Left colon (tissue), 2 donors: ENCODE measurements at places on chromosomes 6 and 20.

- DNase-seq: no peak
Observed at GRCh38 chr6:107991061-107991460, 33.1 kb upstream of the SEC63 start.

GRCh38 chr6:2940010-2940850 lies 31.1 kb downstream of the SERPINB6 start:
- no peak for DNase-seq

- no peak for DNase-seq
Observed at GRCh38 chr20:43971267-43971666, 56.6 kb downstream of the TOX2 start.

DNA sequence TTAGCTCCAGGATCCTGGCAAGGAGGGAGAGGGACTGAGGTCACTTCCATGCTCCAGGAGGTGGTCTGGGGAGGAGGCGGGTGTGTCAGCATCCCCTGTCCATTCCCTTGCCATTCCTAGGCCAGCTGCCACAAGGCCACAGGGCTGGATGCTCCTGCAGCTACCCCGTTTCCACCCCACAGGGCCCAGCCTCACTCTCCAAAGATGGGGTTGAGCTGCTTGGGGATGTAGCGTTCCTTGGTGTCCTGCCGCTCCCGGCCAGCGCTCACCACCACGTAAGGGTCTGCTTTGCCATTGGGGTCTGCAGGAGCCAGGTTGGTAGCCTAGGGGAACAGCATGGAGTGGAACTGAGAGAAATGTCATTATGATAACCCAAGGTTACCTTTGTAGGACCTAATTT lies 23.0 kb downstream of the ERGIC3 start:
- no peak for DNase-seq

DNA sequence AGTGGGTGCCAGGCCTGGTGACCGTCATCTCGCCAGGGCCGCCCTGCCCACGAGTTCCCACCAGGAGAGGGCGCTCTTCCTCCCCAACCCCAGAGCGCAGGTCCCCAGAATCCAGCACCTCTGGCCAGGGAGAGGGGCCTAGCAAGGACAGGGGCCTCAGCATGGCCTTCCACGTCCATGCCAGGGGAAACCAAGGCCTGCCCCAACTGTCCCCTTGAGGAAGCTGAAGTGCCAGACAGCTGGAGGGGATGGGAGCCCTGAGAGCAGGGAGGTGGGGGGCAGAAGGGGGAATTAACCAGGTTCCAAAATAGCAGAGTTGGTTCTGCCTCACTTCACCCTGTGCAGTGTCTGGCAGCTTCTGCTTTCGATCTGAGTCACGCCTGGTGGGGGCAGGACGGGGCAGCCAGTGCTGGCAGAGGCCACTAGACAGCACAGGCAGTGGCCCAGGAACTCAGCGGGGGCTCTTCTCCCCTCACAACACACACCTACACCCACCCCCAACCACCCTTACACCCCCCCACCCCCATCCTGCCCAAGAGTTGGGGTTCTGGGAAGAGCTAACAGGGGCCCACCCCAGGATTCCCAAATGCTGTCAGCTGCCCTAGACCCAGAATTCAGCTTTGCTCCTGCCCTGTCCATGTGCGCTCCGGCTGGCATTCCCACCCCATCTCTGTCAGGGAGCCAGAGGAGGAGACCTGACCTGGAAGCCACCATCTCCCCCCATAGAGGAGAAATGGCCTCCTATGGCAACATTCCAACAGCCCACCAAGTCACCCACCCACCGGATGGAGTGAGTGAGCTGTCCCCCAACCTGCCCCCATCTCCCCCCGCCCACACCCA lies 29.2 kb downstream of the TFEB start:
- DNase-seq: peak; percentile 82

DNA sequence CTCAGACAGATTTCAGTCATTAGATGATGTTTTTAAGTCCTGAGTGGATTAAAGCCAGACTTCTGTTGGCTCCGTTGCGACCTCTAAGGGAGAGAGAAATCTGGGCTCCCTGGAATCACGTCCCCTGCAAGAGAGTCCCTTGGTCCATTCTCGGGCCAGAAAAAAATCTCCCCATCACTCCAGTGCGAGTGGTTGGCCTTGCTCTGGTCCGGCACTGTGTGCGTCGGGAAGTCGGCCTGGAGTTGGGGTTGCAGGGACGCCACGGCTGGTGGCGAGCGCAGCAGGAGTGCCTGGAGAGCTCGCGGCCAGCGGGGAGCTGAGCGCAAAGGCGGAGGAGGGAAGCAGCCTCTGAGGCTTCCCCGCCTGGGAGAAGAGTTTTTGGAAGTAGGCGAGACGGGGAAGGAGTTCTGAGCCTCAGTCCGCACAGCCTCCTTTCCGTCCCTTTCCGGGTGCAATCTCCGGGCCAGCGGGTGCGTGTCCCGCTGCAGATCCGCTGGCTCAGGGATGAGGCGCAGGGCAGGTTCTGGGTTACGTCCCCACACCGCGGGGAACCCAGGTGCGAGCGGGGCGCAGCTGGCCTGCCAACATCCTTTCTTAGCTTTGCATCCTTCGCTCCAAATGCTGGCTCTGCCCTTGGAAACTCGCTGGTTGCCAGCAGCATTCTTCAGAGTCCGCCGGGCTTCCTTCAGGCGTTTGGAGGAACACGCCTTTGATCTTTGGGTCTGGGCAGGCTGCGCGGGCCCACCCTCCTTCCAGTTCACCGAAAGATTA lies 6.8 kb downstream of the TCF21 start:
- no peak for DNase-seq

- no peak for DNase-seq
Observed at GRCh38 chr20:56855708-56856107, 226.6 kb downstream of the TFAP2C start.

GRCh38 chr6:159443417-159443920 lies 249.6 kb downstream of the SOD2 start:
- no peak for DNase-seq

DNA sequence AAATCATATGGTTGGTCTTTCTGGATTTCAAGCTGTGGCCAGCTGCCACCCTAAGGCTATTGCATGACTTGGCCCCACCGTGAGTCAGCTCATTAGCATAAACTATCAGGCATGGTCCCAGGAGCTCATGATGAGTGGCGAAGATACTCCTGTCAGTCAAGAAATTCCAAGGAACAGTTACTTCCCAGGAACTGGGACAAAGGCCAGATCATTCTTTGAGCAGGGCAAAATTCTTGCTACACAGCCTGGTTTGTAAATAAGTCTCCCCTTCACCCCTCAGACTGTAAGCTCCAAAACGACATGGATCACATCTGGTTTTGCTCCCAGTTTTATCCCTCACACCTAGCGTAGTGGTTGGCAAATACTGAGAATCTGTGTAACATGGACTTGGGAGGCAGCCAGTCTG lies 33.0 kb upstream of the KIAA1586 start:
- DNase-seq: no peak

DNA sequence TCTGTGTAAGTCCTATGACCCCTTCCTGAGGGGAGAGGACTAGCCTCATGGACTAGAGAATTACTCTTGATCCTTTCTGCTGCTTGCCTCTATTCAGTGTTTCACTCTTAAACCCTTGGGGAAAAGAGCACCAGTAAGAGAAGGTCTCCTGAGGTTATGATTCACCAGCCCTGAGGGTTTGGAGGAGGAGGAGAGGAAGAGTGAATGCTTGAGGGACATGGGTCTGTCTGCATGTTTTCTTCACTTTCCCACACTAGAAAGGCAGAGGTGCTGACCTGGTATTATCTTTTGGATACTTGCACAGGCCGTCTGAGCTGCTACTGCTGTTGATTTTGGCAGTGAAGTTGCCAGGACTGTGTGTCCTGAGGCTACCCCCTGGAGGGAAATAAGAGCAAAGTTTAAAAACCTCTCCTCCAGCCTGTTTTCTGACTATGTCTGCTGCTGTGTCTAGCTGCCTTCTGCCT lies 78.3 kb downstream of the CD109 start:
- DNase-seq: no peak

- DNase-seq: no peak
Observed at GRCh38 chr20:13984211-13984610, 6.2 kb downstream of the SEL1L2 start.

- no peak for DNase-seq
Observed at GRCh38 chr6:75244063-75244584, 523 bp upstream of the COX7A2 start.

DNA sequence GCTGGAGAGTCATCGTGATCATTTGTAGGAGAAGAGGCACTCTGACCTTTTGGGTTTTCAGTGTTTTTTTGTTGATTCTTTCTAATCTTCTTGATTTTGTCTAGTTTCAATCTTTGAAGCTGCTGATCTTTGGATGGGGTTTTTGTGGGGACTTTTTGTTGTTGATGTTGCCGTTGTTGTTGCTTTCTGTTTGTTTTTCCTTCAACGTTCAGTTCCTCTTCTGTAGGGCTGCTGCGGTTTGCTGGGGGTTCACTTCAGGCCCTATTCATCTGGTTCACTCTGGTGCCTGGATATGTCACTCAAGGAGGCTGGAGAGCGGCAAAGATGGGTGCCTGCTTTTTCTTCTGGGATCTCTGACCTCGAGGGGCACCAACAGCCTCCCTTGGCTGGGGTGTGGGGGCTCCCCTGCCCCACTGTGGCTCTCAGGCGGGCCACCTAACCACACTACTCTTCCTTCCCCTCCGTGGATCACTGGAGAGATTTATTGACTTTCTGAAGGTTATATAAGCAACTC lies 21.5 kb upstream of the TMEM244 start:
- DNase-seq: no peak

- DNase-seq: peak; percentile 28
Observed at GRCh38 chr6:151240791-151241642, 1.2 kb downstream of the AKAP12 start.

GRCh38 chr20:50233325-50234212 lies 42.9 kb downstream of the CEBPB start:
- no peak for DNase-seq

GRCh38 chr6:162032620-162033019 lies 694.9 kb downstream of the PRKN start:
- DNase-seq: no peak

DNA sequence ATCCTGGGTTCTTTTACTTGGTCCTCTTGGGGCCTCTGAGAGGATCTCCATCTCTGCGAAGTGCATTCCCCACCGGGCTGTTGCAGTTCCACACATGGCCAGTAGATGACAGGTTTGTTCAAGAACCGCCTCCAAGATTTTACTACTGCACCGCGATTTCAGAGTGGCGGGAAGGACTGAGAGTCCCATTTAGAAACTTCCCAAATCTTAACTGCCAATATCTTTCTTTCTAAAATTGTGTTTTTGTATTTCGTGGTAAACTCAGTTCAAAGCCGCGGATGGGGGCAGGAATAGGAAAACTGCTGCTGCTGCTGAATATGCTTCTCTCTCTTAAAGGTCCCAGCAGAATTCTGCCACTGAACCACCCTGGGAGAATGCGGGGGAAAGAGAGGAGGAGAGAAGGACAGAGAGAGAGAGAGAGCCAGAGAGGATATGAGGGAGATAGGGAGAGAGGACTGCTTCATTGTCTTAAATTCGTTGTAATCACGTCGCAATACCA lies 8.6 kb upstream of the BTNL2 start:
- peak; percentile 84 for DNase-seq

- no peak for DNase-seq
Observed at GRCh38 chr6:41942067-41942851, 651 bp upstream of the CCND3 start.

- no peak for DNase-seq
Observed at GRCh38 chr6:13638626-13639025, 23.5 kb downstream of the NOL7 start.

- no peak for DNase-seq
Observed at GRCh38 chr6:40922281-40922680, 116.7 kb downstream of the UNC5CL start.

DNA sequence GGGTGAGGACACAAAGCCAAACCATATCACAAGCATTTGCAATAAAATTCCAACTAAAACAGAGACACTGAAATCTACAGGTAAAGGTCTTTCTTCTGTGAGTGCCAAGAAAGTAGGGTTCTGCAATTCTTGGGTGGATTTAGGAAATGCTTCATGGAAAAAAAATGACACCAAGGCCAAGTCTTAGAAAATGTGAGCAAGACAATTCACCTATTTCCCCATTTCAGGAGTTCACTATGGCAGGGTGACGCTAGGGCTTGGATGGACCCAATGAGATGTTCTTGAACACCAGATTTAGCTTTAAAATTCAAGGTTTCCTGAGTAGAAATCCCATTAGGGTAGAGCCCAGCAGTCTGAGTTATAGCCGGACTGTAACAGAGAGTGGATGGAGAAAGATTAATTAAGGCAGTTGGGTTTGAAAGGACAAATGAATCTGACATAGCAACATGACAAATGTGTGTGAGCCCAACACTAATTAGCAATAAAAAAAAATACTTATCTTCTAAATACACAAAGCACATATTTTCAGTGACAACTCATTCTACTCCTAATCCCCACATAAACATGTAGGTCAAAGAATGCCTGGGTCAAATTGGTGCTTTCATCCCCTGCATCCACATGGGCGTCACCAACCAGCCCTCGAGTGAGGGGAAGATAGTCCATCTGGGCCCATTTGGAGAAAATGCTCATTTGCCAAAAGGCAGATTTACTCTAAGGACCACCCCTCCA lies 180.4 kb upstream of the JARID2 start:
- DNase-seq: no peak

DNA sequence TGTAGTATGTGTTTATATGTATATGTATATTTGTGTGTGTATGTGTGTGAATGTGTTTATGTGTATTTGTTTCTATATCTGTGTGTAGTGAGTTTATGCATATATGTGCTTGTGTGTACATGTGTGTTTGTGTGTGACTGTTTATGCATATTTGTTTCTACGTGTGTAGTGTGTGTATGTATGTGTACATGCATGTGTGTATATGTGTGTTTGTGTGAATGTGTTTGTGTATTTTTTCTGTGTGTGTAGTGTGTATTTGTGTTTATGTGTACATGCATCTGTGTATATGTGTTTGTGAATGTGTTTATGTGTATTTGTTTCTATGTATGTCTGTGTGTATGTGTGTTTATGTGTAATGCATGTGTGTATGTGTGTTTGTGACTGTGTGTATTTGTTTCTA lies 12.1 kb upstream of the SMOC2 start:
- DNase-seq: no peak

- DNase-seq: no peak
Observed at GRCh38 chr6:38482466-38482865, 157.3 kb downstream of the BTBD9 start.

GRCh38 chr6:20437639-20438038 lies 36.0 kb downstream of the E2F3 start:
- DNase-seq: no peak

- DNase-seq: no peak
Observed at GRCh38 chr20:9635750-9636149, 121.4 kb downstream of the LAMP5 start.

GRCh38 chr20:57579898-57580447 lies 19.1 kb downstream of the PCK1 start:
- DNase-seq: no peak

- peak; percentile 92 for DNase-seq
Observed at GRCh38 chr6:30213957-30214656, 901 bp upstream of the TRIM26 start.

- no peak for DNase-seq
Observed at GRCh38 chr6:138157986-138158638, 3.6 kb upstream of the ARFGEF3 start.

- no peak for DNase-seq
Observed at GRCh38 chr6:146938266-146938665, 266.0 kb upstream of the STXBP5 start.

GRCh38 chr6:65052626-65053025 lies 654.4 kb downstream of the EYS start:
- DNase-seq: no peak
